Activated naive CD8-positive, alpha-beta T cell treated with anti-CD3 and anti-CD28 coated beads, Interleukin-2, amount 50 U/mL, for 16 hours (primary cell): ENCODE measurements at places on chromosomes 16 and 17.

- DNase-seq = no peak
Measured at GRCh38 chr17:3750926-3751325, 27.2 kb downstream of the HASPIN start.

GRCh38 chr16:66409156-66409555, 17.9 kb upstream of the BEAN1 start:
- no peak for DNase-seq

DNA sequence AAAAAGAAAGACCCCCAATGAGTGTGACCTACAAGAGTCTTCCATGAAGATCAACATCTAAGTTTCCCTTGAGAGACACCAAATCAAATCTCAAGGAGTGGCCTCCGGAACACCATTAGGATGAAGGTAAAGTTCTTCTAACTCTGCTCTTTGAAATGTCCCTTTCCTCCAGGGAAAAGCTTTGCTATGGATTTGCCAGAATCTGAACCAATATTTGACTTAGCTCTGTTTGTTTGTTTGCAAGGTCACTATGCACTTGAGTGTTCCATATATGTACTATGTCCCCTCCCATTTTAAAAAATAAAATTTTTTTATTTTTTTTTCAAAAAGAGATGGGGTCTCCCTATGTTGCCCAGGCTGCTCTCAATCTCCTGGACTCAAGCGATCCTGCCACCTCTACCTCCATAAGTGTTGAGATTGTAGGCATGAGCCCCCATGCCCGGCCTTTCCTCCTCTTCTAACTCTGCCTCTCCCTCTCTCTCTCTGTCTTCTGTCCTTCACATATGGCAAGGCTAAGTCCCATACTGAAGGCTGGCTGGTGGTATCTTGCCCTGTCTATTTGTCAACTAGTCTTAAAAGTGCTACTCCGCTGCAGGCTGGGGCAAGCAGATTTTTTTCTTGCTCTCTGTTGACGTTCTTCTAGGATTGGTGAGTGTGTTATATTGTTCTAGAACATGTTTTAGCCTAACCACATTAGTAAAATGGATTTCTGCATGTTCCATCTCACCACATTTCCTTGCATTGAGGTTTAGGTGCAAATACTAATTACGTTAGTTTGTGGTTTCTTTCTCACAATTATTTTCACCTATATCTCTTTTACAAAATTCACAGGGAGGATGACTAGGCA, 276.7 kb upstream of the DYNLRB2 start:
- no peak for DNase-seq

DNA sequence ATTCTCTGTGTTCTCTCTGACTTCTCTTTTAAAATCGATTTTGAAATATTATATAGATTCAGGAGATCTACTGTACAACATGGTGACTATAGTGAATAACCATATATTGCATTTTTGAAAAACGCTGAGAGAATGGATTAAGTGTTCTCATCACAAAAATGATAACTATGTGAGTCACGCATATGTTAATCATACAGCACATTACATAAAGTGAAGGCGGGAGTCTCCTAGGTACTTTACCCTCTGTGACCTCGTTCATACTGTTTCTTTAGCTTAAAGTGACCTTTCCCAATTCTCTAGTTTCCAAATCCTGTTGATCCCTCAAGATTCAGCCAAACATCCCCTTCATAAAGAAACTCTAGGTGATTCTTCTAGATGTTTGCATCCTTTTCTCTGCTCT, 3.1 kb upstream of the KRTAP3-2 start:
- no peak for DNase-seq

DNA sequence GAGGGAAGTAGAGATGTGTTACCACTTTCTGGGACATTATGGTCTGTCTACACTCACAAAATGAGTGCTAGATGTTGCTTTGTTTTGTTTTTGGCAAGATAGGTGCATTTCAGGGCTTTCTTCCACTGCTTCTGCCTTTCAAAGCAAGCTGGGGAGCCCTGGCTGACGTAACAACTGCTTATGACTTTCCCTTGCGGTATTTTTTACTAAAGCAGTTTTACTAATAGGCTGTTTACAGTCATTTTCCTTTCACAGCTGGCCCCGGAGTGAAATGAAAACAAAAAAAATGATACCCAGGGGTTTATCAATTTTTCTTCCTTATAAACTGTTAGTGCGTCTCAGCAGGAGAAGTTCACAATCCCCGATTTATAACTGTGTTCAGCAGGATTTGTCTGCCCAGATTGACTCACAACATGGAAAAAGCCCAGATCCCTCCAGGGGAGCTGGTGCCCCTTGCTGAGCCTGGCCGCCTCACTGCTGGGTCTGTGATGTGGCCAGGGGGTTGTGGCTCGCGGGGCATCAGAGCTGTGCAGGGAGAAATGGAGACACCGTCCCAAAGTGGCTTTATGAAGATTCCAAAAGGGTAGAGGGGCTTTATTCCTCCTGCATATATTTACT, 184.4 kb upstream of the HS3ST3A1 start:
- no peak for DNase-seq

DNA sequence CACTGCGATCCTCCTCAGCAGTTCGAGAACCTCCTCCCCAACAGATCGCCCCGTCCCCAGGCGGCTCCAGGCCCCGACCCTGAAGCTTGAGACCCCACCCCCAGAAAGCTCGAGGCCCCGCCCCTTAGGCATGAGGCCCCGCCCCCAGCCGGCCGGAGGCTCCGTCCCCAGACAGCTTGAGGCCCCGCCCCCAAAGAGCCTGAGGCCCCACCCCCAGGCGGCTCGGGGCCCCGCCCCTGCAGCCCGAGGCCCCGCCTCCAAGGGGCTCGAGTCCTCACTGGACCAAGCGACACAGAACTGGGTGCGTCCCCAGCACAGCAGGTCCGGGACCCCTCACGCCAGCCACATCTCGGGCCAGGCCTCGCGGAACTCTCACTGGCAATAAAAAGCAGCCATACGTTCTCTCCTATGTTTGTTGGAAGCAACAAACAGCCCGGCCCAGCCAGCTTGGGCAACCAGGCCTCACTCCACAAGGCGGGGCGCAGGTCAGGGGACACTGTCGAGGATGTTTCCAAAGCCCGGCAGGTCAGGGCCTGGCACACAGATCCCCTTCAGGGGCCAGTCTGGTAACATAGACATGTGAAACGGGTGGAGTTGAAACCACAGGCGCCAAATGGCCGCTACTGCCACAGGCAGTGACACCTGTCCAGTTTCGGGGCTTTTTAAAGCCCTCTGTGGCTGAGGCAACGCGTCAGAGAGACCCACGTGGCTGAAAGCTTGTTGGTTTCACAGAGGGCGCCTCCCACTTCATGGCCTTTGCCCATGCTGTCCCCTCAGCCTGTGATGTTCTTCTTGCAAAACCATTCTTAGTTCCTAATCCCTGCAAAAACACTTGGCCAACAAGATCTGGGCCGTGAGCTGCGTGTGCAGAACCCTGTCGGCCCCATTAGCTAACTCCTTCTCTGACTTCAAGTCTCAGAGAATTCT, 224.2 kb downstream of the PARN start:
- DNase-seq = no peak

DNA sequence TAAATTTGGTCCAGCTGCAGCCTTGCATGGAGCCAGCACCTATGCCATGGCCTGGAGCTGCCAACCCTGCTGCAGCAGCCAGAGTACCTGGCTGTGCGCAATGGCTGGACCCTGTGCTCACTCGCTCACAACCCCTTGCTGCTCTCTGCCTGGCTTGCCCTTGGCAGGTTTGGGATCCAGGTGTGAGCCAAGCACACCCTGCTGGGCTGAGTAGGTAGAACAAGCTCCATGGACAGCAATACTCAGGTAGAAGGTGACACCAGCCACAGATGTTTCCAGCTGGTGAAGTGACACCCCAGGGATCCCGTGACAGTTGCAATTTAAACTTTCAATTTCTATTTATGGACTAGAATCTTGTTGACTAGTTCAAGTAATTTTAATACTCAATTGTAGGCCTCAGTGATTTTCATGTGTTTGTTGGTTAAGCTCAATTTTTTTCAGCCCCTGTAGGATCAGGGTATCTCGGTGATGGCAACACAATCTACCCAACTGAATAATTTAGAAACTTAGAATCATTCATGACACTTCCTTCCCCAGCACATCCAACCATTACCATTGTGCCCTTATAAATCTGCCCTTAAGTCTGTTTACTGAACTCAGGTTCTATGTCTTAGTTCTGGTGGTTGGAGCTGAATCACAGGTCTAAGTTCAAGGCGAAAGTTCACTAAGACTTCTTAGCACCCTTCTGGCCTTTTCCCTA, 480.0 kb downstream of the PMP22 start:
- no peak for DNase-seq

GRCh38 chr16:12530302-12530701, 273.4 kb downstream of the CPPED1 start:
- no peak for DNase-seq

DNA sequence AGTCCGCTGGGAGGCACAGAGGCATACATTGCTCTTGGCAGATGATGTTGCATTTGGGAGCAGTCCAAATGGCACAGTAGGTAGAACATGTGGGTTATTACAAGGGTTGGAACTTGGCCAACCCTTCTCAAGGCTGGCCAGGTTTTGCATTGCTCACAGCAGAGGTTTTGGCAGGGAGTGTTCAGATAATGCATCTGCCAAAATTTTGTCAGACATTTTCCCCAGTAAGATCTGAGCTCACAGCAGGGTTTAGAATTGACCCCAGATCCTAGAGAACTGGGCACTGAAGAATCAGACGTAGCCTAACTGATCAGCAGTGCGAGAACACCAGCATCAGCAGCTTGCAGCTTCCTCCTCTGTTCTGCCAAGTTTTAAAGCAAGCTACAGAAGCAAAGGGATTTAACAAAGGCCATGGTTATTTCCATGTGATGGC, 468.8 kb upstream of the KIF2B start:
- no peak for DNase-seq

DNA sequence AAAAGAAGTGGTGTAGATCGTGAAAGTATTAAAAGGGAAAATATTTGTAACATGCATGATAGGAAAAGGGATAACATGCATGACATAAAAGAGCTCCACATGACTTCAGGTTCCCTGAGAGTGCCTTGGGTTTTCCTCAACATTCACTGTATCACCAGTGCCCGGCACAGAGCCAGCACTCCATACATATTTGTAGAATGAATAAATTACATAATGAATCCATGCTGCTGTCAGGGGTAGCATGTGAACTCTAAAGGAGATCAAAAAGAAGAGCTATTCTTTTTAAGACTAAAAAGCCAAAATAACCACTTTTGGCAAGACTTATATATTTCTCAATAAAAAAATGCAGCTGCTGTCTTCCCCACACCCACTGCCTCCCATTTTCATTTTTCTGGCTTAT, 2.7 kb upstream of the ZNF594 start:
- DNase-seq = no peak

DNA sequence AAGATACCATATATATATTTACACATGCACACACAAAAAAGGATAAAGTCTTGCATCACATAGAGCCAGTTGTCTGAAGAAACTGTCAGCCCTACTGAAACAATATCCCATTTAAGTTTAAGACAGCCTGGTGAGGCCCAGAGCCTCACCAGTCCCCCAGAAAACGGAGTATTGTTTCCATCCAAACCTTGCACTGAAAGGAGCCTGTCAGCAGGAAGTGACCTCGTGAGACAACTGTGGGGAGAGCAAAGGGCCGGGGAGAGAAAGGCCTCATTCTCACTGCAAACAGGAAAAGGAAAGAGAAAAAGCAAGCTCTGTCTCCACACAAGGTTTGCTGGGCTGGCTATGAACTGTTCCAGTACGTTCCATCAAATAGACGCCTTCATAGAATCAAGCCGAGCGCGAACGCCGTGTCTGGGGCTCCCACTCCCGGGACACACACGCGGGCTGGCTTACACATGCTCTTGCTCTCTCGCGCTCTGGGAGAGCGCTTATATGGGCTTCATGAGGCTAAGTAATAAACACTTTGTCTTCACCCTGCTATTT, 44.4 kb upstream of the ZFHX3 start:
- DNase-seq = no peak

GRCh38 chr17:74777901-74778515, 1.9 kb upstream of the NAT9 start:
- DNase-seq = no peak

- no peak for DNase-seq
Measured at GRCh38 chr16:67407788-67408452, 8.4 kb downstream of the ZDHHC1 start.

DNA sequence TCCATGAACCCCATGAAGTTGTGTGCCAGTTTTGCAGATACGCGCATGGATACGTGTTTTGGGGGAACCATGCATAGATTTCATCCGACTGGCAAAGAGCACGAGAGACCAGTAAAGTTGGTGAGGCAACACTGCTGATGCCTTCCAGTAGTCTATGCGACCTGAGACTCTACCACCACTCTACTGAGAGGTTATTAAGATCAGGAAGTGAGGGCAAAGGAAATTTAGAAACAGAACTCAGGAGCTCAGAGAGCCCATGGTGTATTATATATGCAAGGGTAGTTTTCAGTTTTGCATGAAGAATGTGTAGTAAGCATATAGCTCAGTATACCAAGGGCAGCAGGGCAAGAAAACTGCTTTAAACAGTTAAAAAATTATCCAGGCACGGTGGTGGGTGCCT, 4.2 kb downstream of the SLX4 start:
- no peak for DNase-seq

DNA sequence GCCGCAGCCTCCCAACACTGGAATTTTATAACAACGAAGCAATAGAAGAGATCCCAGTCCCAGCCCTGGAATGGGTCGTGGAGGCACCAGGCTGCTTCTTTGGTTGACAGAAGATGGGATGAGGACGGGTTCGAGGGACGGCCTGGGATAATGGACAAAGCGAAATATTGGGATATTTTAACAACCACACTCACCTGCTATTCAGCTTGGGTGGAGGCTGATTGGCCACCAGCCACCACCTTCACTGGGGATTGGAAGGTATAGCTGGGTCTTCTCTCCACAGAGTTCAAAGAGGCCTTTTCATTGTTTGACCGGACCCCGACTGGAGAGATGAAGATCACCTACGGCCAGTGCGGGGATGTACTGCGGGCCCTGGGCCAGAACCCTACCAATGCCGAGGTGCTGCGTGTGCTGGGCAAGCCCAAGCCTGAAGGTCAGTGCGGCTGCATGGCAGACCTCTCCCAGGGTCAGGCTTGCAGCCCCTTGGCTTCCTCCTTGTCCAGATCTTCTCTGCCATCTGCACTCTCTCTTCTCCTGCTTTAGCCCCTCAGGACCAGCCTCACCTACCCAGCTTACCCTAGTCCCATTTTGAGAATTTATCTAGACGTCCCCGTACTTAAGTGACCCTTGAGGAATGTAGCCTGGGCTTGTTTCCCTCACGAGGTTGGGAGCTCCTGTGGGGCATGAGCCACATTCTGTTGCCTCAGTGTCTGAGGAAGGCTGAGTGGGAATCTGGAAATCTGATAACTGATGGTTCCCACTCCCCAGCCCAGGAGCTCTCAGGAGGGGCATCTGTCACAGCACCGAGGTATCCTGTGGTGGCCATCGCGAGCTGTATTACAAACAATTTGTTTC, 10.7 kb downstream of the MYL4 start:
- DNase-seq = no peak
